ENCODE measurements at places on chromosomes 1 and 21. TPM values are rescaled to one million over a fixed set of nuclear protein-coding genes. Genes with fewer than 3 reads are reported as not detected.

DNA sequence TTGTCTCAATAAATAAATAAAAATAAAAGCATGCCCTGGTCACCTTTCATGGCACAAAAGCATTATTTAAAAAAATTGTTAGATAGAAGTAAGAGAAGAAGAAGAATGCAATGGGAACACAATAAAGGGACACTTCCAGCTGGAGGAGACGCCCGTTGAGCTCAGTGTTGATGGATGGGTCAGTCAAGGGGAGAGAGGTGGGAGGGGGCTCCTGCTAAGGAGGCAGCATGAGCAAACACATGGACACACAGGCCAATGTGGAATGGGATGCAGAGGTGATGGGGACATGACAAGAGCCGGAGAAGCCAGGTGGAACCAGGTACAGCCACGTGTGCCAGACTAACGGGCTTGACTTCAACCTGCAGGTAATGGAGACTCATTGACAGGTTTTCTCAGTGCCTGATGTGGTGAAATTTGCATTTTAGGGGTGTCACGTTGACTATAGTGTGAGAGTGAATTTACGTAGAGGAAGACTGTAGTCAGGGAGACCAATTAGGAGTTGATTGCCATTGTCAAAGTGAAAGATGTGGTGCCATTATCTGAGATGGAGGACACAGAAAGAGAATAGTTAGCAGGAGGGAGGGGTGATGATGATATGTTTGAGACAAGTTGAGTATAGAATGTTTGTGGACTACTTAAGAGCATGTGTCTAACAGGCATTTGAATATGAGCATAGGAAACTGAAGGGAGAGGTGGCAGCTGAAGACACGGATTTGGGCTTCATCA lies 48.7 kb upstream of the ATP2B4 start:
- DNase-seq = no peak

DNA sequence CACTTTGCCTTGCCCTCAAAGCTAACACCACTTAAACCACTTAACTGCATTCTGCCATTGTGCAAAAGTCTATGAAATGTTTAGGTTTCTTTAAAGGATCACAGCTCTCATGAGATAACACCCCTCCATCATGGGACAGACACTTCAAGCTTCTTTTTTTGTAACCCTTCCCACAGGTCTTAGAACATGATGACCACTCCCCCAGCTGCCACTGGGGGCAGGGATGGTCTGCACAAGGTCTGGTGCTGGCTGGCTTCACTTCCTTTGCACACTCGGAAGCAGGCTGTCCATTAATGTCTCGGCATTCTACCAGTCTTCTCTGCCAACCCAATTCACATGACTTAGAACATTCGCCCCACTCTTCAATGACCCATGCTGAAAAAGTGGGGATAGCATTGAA lies 7.7 kb downstream of the ADAMTS1 start:
- no peak for DNase-seq

GRCh38 chr1:107091418-107091817 lies 34.9 kb downstream of the PRMT6 start:
- DNase-seq = no peak

DNA sequence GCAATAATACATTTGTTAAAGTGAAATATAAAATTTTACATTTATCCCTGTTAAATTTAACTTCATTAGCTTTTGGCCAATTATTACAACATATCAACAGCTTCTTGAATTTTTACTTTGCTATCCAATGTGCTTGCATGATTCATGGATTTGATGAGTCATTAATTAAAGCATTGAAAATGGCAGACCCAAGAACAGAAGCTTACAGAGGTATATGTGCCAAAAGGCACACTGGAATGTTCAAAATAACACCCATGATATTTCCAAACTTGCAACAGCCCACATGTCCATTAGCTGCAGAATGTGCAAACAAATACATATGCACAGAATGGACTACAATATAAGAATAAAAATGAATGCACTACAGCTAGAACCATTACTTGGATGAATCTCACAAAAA lies 76.4 kb upstream of the MAN1A2 start:
- DNase-seq = no peak

Gene HHIPL2
- total RNA-seq = 2.3 TPM

Measured in prostate gland (tissue), 2 donors.